ENCODE measurements at places on chromosomes 1 and 21.

- peak; percentile 65 for DNase-seq
These were observed at the start of gene ADARB1 for GRCh38 chr21:45074048-45074817. ADARB1 (plus strand) TSS chr21:45074580; CDS start chr21:45171657, 97,077 bp downstream.

DNA sequence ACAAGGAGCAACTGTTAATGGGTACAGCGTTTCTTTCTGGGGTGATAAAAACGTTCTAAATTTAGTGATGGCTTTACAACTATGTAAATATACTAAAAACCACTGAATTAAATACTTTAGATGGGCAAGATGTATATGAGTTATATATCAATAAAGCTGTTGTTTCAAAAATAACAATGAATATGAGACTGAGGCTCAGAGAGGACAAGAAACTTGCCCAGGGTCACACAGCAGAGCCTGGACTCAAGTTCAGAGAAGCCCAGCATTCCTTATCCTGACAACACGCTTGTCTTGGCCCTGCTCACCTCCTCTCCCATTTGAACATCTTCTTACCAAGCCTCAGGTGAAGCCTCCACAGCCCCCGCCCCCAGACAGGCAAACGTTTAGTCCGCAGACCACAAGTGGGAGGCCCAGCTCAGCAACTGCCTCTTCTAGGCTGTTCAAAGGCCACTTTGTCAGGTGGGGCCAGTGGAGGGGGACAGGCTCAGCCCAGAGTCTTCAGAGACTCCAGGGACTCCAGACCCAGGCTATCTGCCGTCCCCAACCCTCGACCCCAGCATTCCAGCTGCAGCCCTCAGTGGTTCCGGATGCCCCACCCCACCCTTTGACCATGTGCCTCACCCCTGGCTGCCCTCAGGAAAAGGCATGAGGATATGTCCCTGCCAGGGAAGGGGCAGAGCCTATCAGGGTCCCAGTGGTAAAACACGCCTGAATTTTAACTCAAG lies 17.9 kb downstream of the SDC3 start:
- no peak for DNase-seq

- DNase-seq: no peak
These were observed 62.6 kb downstream of the GNG4 start for GRCh38 chr1:235586992-235587391.

- DNase-seq: no peak
These were observed 26.4 kb downstream of the LAMB3 start for GRCh38 chr1:209625791-209626285.

- no peak for DNase-seq
These were observed 66.2 kb downstream of the SCCPDH start for GRCh38 chr1:246790364-246790763.

DNA sequence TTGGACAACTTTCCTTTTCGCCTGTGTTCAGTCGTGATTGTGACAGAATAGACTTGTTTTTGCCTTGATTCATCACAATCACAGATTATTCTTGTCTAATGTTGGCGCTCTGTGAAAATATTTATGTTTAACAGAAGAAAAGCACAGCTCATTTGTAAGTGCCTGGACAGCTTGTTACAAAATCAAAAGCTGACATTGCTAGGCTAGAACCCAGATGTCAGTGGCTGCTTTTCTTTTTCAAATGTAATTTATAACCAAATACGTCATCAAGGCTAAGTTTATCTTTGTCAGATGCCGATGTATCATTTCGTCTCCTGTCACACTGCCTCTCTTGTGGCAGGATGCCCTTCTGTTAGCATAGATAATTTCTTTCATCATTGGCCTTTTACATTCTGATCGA lies 1227.3 kb downstream of the PLA2G4A start:
- DNase-seq: no peak

GRCh38 chr21:17472592-17473271 lies 40.1 kb upstream of the CXADR start:
- no peak for DNase-seq

DNA sequence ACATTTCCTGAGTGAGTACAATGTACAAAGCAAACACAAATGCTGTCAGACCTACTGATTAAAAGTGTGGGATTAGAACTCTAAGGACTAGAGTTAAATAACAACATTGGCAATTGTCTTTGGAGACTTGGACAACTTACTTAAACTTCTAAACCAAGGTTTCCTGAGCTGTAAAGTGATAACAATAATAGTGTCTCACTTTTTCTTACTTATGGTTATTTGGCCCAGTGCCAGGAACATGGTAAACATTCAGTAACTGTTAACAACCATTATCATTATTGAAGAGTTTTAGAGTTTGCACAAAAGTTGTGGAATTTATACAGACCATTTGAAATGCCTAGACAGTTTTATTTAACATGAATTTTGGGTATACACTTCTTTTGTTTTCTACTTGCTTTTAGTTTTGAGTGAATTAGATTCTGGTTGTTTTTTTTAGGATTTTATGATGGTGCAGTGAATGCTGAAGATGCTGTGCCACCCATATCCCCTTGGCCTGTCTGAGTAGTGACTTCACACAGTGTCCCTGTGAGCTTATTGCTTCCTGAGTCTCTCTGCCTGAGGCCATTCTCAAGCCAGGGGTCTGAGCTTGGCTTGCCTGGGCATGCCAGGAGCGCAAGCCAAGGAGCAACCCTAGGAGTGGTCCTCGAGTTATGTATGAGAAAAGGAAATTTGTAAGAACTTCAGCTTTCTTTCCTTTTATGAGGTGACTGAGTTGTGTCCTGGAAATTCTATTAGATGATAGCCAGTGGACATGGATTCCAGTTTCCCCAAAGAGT lies 932.8 kb downstream of the TTLL7 start:
- DNase-seq: no peak

DNA sequence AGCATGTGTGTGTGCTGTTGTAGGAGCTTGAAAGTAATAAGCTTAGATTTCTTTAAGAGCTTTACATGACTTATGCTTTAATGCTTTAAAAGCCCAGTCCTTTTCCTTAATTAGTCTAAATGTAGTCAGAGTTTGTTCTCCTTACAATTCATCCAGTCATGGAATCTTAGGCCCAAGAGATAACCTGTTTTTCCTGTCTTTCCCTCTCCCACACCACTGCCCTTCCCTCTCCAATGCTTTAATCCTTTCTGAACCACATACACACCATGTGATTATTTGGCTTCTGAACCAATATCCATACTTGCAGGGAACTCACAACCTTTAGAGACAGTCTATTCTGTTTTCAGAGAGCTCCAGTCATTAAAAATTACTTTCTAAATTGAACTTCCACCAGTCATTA lies 37.6 kb downstream of the ALG6 start:
- no peak for DNase-seq

GRCh38 chr1:7407980-7408770 lies 362.9 kb upstream of the VAMP3 start:
- peak; percentile 14 for DNase-seq
